ENCODE measurements at places on chromosomes 12 and 14.

GRCh38 chr12:23950775-23951451, 1.4 kb upstream of the SOX5 start:
- DNase-seq: no peak

DNA sequence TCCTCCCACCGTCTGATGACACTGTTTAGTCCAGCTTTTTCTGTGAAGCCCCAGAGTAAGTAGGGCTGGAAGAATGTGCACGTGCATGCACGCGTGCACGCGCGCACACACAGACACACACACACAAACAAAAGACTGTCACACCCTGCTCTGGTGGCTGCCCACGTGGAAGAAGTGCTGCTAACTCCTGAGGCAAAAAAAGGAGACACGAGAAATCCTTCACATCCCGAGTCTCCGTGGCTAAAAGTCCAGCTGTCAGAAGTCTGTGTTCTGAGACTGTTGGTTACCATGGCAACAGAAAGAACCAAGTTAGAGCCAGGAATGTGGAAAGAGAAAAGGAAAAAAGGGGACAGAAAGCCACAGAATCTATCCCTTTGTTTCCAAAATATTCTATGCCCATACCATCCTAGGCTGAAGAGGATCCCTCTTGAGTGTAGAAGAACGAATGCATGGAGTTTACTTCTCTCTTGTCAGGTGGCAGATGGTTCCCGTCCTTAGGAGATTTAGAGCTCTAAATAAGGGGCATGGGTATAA, 1.6 kb upstream of the C12orf71 start:
- DNase-seq: no peak

DNA sequence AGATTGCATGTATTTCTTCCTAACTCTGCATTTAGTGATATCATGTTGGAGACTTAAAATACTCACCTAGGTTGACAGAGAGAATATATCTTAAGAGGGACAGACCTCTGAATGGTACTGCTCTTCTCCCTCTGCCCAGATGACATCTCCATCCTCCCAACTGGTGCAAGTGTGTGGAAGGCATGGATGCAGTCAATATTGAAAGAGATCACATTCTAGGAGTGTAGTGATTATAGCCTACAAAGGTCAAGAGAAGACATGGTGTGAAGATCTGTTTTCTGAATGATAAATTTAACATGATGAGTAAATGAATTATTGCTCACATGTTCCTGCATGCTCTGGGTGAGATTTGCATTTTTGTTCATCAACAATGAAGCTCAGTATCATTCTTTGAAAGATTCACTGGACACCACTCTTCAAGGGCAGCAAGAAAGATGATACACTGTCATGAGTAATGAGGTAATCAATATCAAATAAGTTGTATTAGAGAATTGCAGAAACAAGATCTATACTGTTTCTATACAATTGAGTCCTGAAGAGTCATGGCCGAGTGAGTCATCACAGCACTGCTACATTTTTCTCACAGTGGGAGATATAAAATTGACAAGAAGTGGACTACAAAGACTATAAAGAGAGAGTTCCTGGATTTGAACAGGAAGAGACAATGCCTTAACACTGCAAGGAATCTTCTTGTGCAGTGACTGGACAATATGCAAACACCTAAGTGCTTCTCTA, 183.3 kb upstream of the KRR1 start:
- no peak for DNase-seq

DNA sequence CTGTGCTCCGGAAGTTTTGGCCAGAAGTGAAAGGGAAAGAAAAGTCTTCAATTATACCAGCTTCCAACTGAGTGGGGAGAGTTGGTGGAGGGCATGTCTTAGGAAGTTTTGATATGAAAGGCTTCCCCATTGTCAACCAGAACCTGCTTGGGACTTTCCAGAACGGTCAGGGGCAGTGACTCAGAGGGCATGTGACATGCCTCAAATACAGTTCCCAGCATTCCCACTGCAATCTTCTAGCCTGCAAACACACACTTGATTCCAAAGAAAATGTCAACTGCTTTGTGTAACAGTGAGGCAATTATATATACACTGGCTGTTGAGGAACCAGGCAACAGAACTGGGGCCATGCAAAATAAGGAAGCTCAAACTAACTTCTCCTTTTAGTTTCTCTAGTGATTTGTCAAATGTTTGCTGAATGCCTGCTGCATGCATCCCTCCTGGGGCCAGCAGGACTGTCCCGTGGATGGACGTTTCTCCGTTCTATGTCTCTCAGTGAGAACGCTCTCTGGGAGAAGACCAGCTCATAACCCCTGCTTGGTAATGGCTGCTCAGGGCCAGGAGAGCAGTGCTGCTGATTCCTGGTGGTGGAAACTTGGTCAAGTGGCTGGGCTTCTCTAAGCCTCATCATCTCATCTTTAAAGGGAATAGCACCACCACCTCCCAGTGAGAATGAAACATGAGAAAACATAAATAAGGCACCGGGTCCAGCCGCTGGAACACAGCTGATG, 18.3 kb downstream of the SLC25A47 start:
- no peak for DNase-seq

- no peak for DNase-seq
These were observed 14.2 kb downstream of the PAPOLA start for GRCh38 chr14:96516351-96516750.

DNA sequence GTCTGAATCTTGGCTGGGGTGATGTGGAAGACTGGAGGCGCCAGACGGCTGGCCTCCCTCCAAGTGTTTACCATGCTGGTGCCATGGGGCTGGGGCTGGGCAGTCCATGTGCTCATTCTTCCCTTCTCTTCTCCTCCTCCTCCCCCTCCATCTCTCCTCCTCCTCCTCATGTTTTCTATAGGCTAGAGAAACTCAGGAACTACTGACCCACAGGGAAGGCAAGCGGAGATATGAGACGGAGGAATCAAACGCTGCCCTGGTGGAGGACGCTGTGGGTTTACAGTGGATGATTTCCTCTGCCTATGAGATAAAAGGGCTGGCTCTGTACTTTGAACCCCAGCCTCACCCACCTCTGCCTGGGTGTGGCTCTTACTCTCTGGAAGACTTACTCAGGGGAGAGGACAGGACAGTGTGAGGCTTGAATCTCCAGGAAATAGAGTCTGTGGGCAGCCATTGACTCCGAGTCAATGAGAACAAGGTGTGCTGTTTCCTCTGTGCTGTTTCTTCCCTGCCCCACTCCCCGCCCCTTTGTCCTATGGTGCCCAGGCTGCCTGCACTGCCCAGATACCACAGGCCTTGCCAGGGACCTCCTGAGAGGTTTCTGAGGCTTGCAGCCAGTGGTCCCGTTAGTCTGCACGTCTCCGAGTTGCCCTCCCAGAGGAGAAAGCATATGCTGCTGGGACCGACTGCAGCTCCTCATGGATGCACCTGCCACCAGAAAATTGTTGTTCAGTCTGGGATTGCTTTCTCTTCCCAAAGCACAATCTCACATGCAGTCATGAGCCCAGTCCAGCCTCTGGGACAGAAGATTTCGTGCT, 132.6 kb upstream of the ARHGAP5 start:
- DNase-seq: no peak

GRCh38 chr12:95762123-95762785, 28.3 kb downstream of the NTN4 start:
- DNase-seq: no peak

- DNase-seq: no peak
These were observed 108.6 kb upstream of the FLRT2 start for GRCh38 chr14:85421186-85421877.

GRCh38 chr12:27747111-27747820, 32.8 kb upstream of the KLHL42 start:
- DNase-seq: no peak

GRCh38 chr12:110079477-110080400, 31.4 kb upstream of the C12orf76 start:
- DNase-seq: peak; percentile 79

DNA sequence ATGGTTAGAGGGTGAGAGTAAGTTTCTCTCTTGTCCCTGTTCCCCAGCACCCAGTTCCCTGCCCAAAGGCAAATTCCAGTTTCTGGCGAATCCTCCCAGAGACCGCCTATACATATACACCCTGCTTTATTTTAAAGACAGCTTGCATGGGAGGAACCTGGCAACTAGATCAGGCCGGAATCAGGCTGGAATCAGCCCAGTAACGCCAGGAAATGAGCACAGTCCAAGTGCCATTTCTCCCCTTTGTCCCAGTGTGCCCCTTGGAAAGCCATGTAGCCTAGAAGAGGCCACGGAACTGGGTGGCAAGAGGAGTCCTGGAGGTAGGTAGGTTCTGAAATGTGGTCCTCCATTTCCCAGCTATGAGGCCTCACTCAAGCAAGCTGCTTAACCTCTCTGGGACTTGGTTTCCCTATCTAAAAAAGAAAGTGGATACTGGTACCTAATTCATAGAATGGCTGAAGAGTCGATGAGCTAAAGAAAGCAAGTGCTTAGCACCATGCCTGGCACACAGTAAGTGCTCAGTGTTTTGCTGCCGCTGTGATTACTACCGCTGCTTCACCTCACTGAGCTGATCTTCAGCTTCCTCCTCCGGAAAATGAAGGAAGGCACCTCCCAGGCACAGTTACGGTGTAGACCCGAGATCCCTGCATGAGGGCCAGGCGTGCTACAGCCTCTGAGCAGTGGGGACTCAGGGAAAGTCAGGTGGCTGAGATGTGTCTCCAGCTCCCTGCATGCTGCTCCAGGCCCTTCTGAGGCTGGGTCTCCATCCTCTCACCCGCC, 36.4 kb downstream of the PITPNM2 start:
- DNase-seq: no peak

- DNase-seq: no peak
These were observed 30.8 kb downstream of the TMTC3 start for GRCh38 chr12:88172844-88173407.

DNA sequence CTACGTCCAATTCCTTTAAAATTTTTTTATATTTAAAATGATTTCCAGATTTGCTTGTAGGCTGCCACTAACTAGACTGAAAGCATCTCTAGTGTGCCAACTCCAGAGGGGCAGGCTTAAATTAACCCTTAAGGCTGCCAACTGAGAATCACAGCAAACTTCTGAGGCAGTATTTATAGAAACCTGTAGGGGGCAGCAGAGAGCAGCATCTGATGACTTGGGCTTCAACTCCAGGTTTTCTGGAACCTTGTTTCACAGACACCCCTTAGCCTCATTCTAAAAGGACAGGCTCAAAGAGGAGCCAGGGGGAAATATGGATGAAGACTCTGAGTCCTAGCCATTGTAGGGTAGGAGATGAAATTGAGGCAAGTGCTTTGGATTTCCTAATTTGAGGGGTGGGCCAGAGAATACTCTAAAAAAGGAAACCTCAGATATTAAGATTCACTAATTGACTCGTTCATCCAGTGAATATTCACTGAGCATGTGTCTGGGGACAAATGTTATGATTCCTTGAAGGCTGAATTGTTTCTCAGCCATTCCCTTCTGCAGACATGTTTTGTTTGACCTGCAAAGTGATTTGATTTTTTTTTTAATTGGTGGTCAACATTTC, 63.3 kb upstream of the HSPB8 start:
- peak; percentile 32 for DNase-seq

Data from CMK (cell line).